ENCODE measurements at places on chromosomes 16 and 17.

DNA sequence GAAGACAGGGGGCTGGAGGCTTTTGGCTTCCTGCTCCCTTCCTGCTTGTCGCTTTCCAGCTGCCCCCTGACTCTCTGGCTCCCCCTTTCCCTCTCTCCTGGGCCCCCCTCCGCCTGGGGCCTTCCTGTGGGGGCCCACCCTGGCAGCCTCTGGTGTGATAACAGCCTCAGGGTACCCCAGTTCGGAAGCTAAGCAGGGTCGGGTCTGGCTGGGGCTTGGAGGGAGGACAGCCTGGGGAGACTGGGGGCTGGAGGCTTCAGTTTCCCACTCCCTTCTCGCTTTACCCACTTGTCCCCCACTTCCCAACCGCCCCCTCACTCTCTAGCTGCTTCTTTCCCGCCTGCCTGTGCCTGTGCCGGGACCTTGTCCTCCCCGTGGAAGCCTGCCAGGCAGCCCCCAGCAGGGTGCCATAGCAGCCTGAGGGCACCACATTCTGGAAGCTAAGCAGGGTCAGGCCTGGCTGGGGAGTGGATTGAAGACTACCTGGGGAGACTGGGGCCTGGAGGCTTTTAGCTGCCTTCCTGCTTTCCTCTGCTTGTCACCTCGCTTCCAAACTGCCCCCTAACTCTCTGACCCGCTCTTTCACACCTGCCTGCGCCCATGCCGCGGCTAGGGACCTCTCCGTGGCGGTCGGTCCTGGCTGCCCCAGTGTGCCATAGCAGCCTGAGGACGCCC is 2275.5 kb downstream of the TP53TG3F start:
- DNase-seq: no peak

DNA sequence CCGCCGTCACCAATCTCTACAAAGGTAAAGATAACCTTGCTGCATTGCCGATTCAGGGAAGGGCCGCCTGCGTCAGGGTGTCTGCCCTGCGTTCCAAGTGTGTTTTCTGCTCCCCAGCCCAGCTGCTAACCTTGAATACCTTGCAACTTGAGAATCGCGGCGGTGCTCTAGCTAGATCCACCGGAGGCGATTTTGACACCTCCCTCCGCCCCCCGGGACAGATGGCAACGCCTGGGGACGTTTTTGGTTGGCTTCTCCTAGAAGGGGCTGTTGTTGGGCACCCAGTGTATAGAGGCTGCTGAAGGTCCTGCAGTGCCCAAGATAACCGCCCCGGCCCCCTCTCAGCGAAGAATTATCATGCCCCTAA is 1.5 kb downstream of the HAPSTR1 start:
- DNase-seq: no peak

GRCh38 chr17:79733692-79734070 is 2.9 kb downstream of the ENPP7 start:
- no peak for DNase-seq

- DNase-seq: no peak
Measured at GRCh38 chr16:49441366-49441780, 67.8 kb downstream of the C16orf78 start.

DNA sequence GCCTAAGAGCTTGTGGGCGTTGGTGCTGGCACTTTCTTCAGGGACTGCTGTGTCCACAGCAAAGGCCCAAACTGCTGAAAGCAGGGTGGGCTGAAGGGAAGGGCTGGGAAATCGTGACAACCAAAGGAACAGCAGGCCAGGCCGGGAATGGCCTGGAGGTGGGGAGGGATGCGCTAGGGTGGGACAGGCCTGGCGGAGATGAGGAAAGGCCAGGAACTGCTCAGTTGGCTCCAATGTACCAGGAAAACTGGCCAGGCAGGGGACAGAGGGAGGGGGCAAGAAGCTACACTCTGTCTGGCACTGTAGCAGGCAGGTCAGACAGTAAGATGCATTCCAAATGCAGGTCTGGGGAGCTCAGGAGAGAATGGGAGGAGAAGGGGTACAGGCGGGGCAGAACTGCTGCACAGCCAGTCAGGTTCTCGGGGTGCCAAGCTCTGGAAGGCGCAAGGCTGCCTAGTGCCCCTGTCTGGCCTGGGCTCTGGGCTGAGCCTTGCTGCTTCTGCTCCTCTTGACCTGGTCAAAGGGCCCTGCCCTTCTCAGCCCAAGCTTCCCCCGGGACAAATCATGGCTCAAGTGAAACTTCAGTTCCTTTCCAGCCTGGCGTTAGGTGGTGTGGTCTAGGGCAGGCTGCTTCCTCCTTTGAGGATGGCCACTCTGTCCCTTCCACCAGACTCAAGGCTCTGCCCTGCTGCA is 7.3 kb downstream of the PNMT start:
- no peak for DNase-seq

DNA sequence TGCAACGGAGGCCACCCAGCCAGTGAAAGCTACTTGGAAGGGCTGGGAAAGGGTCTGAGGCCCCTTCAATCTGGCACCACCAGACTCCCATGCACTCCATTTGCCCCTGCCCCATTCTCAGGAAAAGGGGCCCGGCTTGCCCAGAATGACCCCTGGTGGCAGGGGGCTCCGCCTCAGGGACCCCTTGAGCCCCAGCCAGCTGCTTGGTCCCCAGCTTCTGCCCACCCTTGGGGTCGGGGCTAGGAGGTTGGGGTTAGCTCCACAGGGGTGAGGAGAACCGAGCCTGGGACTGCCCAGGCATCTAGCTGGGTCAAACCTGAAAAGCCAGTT is 1.3 kb downstream of the RHBDF1 start:
- DNase-seq: no peak

DNA sequence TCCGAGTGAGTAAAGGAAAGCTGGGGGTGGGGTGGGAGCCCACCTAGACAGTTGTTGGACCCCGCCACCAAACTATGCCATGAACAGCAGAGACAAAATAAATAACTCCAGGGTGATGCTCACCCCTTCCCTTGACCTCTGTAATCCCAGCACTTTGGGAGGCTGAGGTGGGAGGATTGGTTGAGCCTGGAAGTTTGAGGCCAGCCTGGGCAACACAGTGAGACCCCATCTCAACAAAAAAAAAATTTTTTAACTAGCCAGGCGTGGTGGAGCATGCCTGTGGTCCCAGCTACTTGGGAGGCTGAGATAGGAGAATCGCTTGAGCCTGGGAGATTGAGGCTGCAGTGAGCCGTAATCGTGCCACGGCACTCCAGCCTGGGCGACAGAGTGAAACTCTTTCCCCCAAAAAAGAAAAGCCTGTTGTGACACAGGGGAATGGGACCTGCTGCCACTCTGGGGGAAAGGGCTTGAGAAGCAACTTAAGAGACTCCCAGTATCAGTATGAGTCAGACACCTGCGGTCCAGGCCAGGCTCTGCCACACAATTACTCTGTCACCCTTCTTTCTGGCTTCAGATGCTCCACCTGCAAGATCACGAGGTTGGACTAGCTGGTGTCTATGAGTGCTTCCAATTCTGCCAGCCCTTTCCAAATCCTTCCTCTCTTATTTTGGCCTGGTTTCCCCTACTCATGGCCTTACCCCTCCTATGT is 5.0 kb downstream of the SGCA start:
- DNase-seq: no peak

DNA sequence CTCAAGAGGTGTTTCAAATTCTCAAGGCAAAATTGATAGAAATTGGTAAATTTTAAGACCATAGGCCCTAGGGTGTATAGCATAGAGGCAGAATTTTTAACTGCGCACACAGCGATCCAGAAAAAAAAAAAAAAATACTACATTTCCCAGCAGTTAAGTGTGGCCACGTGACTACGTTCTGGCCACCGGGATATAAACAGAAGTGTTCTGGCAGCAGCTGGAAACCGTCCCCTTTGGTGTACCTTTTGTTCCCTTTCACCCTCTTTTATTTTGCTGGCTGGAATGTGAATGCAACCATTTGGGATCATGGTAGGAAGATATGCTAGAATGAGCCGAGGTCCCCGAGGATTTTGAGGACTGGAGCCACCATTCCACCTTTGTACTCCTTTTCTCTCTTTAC is 52.7 kb upstream of the AKAP1 start:
- DNase-seq: no peak

DNA sequence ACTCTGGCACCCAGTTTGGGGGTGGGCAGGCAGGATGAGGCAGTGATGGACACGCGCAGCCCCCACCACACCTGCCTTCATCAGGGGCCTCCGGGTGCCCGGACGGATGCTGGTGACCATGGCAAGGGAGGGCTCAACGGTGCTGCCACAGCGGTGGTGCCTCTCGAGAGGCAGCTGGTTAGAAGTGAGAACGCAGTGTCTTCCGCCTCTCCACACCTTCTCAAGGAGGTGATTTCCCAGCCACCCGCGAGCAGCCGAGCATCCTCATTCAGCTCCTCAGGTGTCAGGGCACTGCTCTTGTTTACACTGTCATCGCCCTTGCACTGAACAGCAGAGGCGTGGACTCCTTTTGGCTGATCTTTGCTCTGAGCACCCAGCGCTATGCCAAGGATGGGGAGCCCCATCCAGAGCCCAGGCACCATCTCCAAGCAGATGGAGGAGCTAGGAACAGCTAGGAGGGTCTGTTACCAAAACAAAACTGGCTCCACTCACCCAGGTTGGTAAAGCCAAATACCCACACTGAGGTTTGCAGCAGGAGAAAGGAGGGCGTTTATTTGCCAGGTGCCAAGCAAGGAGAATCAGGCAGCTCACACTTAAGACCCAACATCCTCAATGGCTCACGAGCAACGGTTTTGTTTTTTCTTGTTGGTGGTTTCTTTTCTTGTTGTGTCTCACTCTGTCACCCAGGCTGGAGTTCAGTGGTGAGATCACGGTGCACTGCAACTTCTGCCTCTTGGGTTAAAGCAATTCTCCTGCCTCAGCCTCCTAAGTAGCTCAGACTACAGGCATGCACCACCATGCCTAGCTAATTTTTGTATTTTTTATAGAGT is 174.3 kb upstream of the TNRC6C start:
- no peak for DNase-seq

DNA sequence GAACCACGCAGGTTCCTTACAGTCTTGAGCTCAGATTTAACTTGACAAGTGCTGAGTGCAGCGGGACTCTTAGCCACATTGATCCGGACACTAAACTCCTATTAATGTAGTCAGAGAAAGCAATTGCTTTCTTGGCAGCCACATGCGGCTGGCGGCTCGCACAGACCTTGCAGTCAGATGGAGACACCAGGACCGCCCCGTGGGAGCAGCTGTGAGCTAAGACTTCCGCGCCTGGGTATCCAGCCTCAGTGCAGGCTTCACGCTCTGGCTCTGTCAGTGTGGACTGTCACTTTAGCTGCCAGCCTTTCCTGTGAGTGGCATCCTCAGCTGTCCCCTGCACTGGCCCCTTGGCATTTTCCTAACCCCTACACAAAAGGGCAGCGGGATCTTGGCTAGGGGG is 80.9 kb upstream of the NLRP1 start:
- no peak for DNase-seq

- no peak for DNase-seq
Measured at GRCh38 chr16:56836410-56837230, 28.4 kb upstream of the SLC12A3 start.

GRCh38 chr17:68910251-68910705 is 44.9 kb downstream of the ABCA8 start:
- DNase-seq: peak; percentile 6

- DNase-seq: peak; percentile 85
Measured at GRCh38 chr17:35448214-35448898, at the start of gene SLFN13. Gene SLFN13, minus strand, starts transcription at chr17:35448766. Its CDS starts 3,086 bp downstream, at chr17:35445680.

- no peak for DNase-seq
Measured at GRCh38 chr16:53428681-53429080, 5.6 kb upstream of the RBL2 start.

DNA sequence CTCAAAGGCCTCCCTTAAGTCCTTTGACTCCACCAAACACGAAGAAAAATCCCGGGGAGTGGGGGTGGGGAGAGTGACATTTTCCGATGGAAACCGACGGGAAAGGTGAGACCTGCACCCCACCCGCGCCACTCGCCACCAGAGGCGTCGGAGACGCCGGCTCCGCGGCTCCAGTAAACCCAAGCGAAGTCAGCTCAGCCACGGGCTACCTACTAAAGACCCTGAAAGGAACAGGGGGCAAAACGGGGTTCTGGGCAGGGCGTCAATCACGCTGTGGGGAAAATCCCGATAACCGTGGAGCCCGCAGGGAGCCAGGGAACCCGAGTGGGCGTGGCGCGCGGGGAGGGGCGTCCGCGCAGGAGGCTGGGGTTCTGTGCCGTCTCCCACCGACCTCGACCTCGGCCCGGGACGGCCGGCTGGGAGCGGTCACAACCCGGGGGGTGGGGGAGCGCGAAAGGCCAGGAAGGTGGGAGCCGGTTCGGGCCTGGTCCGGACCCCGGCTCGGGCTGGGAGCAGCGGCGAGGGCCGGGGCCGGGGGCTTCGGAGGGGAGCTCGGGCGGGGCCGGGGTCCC is 565 bp downstream of the WDR45B start:
- peak; percentile 41 for DNase-seq

- DNase-seq: no peak
Measured at GRCh38 chr16:67855789-67856188, 8.3 kb upstream of the CENPT start.

GRCh38 chr16:14635395-14636165 is 2.8 kb downstream of the BFAR start:
- no peak for DNase-seq

- no peak for DNase-seq
Measured at GRCh38 chr17:60908324-60908723, 230.7 kb downstream of the BCAS3 start.

DNA sequence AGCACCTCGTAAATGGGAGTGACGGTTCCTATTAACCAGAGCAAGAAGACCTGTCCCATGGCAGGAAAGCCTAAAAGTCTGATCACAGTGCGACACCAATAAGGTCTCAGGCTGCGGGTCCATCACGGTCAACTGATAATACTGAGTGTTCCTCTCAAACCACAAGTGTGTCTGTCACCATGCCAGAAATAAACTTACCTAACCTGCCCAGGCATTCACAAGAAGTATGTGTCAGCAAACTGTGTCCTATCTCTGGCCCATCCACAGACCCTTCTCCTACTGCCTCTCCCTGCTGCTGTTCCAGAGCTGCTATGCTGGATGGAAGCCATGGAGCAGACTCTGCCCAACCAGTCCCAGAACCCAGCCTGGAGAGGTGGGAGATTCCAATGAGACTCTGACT is 73.5 kb downstream of the ZNF423 start:
- DNase-seq: no peak

- DNase-seq: peak; percentile 77
Measured at GRCh38 chr17:32998111-32998886, 6.7 kb downstream of the SPACA3 start.

GRCh38 chr16:58578642-58579041 is 51.0 kb downstream of the CNOT1 start:
- DNase-seq: no peak

- no peak for DNase-seq
Measured at GRCh38 chr17:58300336-58300735, 19.6 kb upstream of the MPO start.

DNA sequence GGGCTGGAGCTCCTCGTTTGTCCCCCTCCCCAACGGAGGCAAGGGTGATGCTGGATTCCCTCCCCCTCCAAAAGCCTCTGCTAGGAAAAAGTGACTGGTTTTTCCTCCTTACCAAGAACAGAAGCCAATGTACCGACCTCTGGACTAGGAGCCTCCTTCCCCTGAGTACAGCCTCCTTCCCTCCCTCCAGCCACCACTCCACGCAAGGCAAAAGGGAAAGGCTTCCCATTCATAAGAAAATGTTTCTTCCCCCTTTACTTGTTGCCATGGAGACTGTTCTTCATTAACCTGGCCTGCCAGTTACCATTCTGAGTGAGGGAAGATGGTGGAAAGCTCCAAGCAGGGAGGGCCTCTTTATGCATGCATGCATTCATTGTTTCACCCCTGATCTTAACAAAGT is 4.3 kb upstream of the PIMREG start:
- no peak for DNase-seq

Measured in EL (cell line).